Ecto neural progenitor cell (in vitro differentiated cells): ENCODE measurements at places on chromosomes 7 and 10.

DNA sequence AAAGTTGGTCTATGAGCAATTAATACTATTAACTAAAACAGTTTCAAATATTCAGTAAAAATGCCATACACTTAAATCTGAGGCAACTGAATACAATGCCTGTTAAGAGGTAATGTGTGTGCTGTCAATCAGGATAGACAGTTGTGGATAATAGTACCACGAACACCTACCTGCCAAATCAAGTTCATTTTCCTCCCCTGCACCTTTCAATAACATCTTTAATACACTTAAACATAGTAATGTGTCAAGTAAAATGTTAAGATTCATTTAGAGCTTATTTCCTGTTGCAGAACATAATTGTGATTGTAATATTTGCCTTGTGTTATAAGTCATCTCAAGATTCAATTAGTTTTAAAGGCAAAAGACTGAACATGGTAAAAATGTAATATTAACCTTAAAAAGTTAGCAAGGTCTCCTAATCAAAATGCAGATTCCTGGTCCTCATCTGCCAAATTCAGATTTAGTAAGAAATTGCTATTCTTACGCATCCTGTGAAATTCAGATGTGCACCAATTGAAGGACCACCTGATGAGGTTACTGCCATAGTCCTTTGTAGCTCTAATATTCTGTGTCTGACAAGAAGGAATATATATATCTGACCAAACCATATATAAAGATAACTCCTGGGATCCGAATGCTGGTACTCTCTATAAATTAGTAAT is 37.1 kb downstream of the COL1A2 start:
- no peak for DNase-seq

DNA sequence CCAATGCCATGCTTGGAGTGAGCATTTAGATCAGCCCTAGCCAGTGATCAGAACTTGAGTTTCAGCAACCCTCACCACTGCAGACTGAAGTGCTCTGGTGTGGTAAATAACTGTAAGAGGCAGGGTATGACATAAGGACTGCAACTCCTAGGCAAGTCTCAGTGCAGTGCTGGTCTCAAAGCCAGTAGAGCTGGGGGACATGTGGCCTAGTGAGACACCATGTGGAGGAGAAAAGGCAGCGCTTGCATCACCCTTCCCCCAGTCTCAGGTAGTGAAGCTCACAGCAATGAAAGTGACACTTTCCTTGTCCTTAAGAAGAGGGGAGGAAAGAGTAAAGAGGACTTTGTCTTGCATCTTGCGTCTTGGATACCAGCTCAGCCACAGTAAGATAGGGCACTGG is 386.8 kb upstream of the POT1 start:
- DNase-seq: peak; percentile 63

DNA sequence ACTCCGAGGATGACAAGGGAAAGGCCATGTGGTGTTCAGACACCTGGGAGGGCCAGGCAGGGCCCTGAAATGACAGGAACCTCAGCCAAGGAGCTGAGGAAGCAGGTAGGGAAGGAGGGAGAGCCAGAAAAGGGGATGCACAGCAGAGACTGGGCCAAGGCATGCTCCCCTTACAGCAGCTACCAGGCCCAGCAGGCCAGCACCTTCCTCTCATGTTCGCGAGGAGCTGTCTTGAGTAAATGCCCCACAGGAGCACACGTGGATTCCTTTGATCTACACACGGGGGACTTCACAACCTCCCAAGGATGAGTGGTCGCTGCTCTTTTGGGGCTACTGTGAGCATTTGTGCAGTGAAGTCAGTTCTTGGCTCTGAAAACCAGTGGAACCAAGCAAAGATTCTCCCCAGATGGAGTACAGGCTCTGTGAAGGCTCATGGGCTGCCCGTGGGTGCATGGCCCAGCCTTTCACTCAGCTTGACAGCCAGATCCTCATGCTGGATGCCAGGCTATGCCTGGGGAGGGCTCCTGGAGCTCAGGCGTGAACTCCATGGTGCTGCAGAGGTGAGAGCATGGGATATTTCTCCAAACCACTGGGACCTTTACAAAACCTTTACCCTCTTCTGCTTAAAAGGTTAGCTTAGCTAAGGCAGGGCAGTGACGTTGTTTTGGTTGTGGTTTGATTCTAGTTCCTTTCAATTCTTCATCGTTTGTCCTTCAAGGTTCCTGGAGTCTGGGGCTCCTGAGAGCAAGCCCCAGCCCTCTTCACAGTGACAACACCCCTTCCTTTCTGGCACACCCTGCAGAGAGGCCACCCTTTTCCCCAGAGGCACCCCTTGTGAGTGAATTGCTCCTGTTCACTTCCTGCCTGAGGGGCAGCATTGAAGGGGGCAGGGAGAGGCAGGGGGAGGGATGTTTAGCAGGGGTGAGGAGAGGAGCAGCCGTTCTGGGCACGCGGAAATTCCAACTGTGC is 74.2 kb upstream of the ZPBP start:
- DNase-seq: no peak

DNA sequence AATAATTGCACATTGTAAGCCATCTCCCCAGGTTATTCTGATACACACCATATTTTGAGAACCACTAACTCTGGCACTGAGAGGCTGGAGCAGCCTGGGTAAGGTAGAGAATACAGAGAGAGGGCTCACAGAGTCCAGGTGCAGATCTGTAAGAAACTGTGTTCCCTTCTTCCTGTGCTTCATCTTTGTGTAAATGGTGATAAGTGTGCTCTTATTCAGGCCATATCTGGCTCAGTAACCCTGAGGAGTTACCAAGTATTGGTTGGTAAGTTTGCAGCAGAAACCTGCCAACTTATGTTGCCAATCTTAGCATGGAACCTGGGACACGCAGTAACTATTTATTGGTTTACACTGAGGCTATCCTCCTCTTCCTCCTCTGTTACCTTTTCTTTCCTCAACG is 16.2 kb upstream of the ICA1 start:
- no peak for DNase-seq

GRCh38 chr7:151059367-151060112 is at the start of gene SLC4A2:
Gene SLC4A2 (plus strand): TSS chr7:151059589. CDS start chr7:151061988, 2,399 bp downstream.
- peak; percentile 80 for DNase-seq

GRCh38 chr7:43877968-43878864 is 8.9 kb upstream of the MRPS24 start:
- DNase-seq: no peak

DNA sequence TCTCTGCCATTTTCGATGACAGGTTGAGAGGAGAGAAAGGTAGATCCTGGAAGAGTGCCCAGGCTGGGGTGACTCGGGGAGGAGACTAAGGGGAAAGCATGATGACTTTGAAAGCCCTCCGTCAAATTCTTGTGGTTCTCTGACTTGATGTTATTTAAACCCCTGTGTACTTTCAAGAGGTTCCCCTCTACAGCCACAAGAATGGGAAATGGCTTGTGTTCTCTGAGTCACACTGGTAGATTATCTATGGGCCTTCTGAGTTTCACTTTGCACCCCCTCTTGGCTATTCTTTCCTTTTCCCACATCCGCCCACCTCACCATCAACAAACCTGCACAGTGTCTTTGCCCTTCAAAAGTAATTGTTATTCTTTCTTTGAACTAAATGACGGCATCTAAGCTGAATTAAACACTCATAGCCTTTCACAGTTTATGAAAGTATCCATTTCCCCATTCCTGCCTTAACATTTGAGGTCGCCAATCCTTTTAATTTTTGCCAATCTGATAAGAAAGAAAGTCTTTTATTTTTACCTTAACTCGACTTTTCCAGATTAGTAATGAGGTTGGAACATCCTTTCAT is 24.1 kb downstream of the PRF1 start:
- no peak for DNase-seq

GRCh38 chr7:139068544-139069399 is 32.9 kb upstream of the ZC3HAV1L start:
- no peak for DNase-seq

DNA sequence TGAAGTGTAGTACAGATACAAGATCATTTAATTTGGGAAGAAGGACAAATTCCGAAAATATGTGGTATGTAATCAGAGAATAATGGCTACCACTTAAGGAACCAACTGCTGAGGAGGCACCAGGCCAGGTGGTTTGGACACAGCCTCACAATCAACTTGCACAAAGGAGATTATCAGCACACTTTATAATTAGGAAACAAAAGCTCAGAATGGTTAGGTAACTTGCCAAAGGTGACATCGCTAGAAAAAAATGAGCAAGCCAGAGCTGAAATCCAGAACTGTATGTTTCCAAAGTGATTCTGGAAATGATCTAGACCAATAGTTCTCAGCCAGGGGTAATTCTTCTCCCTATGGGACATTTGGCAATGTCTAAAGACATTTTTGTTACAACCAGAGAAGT is 36.6 kb downstream of the ERCC6 start:
- DNase-seq: no peak

GRCh38 chr10:35722636-35723035 is 80.5 kb upstream of the FZD8 start:
- no peak for DNase-seq

- DNase-seq: no peak
Measured at GRCh38 chr10:87750817-87751216, 67.2 kb downstream of the ATAD1 start.

DNA sequence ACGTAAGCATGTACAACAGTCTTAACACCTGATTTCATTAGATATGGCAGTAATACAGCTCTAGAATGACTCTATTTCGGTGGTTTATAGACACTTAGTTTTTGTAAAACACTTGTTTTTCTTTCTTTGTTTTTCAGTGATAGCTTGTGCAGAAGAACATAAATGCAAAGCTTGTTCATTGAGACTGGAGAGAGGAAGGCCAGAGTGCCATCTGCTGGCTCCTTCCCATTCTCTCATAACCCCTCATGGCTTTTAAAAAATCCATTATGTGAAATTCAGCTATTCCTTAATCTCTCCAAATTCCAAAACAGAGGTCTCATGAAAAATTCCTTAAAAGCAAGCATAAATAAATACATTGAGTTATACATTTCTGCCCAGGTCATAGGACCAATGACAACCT is 76.3 kb downstream of the CACNB2 start:
- no peak for DNase-seq

- no peak for DNase-seq
Measured at GRCh38 chr10:29667191-29667590, 32.4 kb upstream of the SVIL start.

DNA sequence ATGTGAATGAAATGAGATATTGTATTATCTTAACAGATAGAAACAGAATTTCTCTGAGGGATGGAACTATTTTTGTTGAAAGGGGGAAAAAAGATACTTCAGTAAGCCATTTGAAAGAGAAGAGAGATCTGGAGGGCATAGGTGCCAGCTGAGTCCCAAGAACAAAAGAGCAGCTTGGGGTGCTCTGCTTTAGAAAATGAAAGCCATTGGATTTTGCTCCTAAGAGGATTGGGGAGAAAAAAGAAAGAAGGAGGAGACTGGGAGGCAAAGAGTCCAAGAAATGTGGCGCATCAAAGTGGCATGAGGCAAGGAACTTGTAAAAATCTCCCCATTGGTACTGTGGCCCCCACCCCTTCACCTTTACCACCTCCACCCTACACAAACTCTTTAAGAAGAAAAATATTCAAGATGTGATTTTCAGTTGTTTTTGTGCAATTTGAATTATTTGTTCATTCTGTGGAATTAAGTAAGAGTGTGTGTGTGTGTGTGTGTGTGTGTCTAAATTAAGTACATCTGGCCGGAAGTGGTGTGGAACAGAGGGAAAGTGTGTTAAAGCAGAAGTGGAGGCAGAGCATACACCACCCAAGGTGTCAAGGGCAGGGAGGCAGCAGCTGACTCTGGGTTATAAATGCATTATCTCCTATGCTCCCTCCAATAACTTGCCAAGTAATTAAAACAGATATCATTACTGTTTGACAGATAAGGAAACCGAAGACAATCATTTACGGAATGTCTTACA is 9.9 kb upstream of the GNAI1 start:
- no peak for DNase-seq

- DNase-seq: no peak
Measured at GRCh38 chr10:11578802-11579255, 32.6 kb downstream of the USP6NL start.

GRCh38 chr10:75070476-75070875 is 41.0 kb upstream of the SAMD8 start:
- no peak for DNase-seq

DNA sequence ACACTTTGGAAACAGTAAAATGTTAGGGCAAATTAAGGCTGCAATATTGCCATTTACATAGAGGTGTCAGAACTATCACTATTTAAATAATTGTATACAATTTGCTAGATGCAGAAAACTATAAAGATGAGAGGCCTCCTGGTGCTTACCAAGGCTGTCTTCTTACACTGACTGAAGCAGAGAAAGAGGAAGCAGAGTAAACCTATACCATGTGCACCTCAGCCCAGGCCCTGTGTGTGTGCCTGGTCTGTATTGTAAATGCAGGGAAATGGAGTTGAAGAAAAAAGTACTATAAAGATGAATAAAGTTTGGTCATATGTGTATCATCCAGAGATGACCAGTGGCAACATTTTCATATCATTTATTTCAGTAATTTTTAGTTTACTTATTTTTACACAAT is 29.2 kb downstream of the ELMO1 start:
- no peak for DNase-seq

- DNase-seq: no peak
Measured at GRCh38 chr7:43648473-43649406, 65.8 kb downstream of the STK17A start.
